ENCODE measurements at places on chromosomes 12 and 14. TPM values are rescaled to one million over a fixed set of nuclear protein-coding genes. Genes with fewer than 3 reads are reported as not detected.
A peak's percentile ranks its signal among the peaks of the same experiment; 100 is the strongest.

- no peak for DNase-seq
Measured at GRCh38 chr14:35374263-35374712, 30.3 kb downstream of the NFKBIA start.

- no peak for DNase-seq
Measured at GRCh38 chr12:121767525-121768016, 25.9 kb downstream of the RHOF start.

GRCh38 chr12:25307818-25308217, 57.1 kb upstream of the KRAS start:
- DNase-seq: no peak

DNA sequence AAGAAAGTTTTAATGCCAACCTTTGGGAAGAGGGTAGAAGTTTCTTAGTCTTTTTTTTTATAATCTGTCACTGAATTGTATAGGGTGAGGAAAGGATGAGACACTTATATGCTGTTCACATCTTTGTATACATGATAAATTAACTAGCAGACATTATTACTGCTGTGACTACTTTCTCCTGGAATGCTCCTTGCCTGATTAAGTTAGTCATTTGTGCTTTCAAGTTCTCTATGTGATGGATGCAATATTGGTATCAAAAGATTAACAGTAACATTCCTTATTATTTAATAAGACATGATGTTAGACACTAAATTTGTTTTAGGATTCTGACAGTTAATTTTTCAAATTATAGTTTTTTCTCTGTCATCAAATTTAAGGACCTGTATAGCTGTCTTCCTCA, 223.4 kb upstream of the GARIN2 start:
- DNase-seq: no peak

- DNase-seq: no peak
Measured at GRCh38 chr14:31336646-31337045, 83.7 kb downstream of the HEATR5A start.

- no peak for DNase-seq
Measured at GRCh38 chr12:98355322-98355721, 160.1 kb upstream of the TMPO start.

- no peak for DNase-seq
Measured at GRCh38 chr12:58961906-58962305, 41.6 kb upstream of the LRIG3 start.

- peak; percentile 70 for DNase-seq
Measured at GRCh38 chr12:112170376-112170775, 45.0 kb downstream of the TRAFD1 start.

GRCh38 chr14:66993512-66993911, 195.7 kb upstream of the GARIN2 start:
- DNase-seq: no peak

DNA sequence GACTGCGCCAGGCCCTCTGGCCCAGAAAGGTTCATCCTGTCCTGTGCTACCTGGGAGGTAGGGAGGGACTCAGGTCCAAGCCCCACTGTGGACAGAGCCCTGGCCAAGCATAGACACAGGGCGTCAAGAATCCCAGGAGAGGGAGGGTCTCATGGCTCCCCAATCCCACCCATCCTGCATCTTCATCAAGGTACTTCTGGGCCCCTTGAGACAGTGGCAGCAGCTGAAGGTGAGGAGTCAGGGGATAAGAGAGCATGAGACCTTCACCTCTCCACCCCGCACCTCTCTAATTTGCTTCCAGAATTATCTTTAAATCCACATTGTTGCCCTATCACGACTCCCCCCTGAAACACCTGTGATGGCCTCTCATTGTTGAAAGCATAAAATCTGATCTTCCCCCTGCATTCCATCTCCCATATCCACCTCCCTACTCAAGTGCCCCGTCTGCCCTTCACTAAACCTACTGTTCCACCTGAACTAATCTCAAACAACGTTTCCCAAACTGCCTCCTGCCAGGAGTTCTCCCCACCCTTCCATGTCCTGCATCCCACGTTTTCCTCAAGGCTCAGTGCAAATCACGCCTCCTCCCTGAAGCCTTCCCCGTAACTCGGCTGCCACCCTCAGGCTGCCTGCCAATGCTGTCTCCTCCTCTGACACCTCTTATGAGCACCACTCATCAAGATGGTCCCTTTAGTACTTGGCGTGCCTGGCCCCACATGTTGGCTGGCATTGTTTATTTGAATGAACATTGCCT, 27.1 kb downstream of the KRT18 start:
- DNase-seq: no peak

DNA sequence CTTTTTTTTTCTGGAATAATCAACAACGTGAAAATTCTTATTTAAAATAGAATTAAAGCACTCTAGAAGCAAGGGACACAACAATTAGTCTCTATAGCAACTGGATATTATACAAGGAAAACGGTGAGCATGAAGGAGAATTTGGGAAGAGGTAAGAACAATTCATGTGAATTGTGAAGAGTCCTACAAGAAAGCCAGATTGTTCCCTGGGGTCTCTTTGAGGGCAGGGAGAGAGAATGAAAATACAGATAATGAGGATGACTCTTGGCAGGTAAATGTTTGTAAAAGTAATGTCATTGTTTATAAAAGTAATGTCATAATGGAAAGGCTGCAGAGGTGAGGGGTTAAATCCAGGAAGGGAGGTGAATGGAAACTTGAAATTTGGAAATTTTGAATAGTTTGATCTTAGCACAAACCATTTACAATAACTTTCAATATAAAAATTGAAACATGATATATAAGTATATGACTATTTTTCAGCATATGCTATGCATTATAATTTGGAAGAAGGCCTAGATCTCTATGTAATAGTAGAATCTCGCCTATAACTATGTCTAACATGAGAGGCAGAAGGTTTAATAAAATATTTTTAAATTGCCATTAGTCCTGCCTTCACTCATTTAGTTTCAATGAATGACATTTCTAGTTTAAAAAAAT, 378.8 kb upstream of the DCN start:
- no peak for DNase-seq

DNA sequence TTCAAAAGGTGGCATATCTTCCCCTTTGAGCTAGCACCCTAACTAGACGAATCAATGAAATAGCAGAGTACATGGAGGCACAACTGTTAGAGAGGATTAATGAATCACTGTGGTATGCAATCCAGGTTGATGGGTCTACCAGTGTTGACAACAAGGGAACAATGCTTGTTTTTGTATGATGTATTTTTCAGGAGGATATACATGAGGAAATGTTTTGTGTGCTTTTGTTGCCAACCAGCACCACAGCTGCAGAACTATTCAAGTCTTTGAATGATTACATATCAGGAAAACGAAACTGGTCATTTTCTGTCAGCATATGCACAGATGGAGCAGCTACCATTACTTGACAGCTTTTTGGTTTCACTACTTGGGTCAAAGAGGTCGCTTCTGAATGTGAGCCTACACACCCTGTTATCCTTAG, 142.6 kb downstream of the GPHN start:
- DNase-seq: no peak

- DNase-seq: no peak
Measured at GRCh38 chr12:57626921-57627445, 6.0 kb downstream of the B4GALNT1 start.

DNA sequence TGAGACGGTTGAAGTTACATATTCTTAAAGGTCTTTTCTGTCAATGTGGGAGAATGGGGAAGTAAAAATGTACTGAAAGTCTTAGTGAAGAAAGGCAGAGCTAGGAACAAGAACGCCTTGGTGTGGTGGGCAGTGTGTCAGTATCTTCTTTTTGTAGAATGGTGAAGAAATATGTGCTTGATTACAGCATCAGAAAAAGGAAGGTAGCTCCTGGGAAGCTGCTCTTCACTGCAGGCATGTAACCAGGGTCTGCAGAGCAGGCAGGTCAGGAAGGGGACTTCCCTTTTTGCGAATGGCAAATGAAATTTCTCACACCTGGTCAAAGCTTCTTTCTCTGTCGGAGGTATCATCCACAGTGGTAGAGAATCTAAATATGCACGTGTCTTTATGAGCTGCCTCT, 226.2 kb downstream of the ADAMTS20 start:
- no peak for DNase-seq

- peak; percentile 93 for DNase-seq
Measured at GRCh38 chr12:104720339-104721038, 237.6 kb downstream of the SLC41A2 start.

GRCh38 chr12:79934281-79935020, 446 bp downstream of the PPP1R12A start:
- peak; percentile 83 for DNase-seq

DNA sequence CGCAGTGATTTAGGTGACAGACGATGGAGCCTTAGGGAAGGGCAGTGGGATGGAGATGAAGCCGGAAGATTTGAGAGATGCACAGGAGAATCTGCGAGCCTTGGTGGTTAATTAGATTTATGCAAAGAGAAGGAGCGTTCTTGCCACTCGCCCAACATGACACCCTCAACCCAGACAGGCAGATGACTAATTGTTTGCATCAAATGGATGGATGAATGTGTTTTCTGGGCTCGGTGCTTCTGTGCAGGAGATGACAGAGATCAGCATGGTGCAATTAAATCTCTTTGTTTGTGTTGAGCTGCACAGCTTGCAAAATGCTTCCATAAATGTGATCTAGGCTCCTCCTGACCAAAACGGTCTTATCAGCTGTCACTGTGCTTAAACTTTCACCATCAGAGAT, 202.3 kb upstream of the PRMT8 start:
- DNase-seq: no peak

DNA sequence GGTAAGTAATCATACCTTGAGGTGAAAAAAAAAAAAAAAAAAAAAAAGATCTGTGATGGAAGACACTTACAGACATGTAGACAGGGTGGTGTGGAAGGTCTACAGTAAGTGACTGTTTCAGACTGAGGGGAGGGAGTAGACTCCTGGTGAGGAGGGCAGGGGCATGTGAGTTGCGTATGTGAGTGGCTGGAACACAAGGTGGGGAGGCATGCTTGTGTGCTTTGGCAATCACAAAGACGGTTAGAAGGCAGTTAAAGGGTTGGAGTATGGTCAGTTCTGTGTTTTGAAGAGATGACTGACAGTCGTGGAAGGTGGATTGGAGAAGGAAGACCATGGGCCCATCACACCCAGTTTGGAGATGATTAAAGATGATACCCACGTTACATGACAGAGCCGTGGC, 65.2 kb downstream of the ETV6 start:
- no peak for DNase-seq

GRCh38 chr14:65287264-65288131, 125.0 kb upstream of the FUT8 start:
- DNase-seq: peak; percentile 89

DNA sequence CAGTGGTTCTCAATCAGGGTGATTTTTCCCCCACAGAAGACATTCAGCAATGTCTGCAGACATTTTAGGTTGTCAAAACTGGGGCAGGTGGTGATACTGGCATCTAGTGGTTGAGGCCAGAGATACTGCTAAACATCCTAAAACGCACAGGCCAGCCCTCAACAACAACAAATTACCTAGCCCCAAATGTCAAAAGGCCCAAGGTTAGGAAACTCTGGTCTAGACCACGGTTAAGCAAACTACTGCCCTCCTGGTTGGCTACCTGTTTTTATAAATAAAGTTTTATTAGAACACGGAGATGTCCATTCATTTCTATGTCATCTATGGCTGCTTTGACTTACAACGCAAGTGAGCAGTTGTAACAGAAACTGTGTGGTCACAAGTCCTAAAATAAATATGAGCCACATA, 186.7 kb downstream of the EFCAB11 start:
- DNase-seq: peak; percentile 89

- no peak for DNase-seq
Measured at GRCh38 chr12:108566452-108566851, 4.1 kb downstream of the ISCU start.

GRCh38 chr14:80902608-80903007, 38.9 kb downstream of the CEP128 start:
- no peak for DNase-seq

GRCh38 chr12:128250096-128250495, 16.9 kb upstream of the TMEM132C start:
- no peak for DNase-seq

The LRP1-AS gene
- not detected for total RNA-seq

The SPX gene
- total RNA-seq: 0.59 TPM

The OVCH1 gene
- total RNA-seq: not detected

The CPNE6 gene
- not detected for total RNA-seq

The CPSF2 gene
- 120 TPM for total RNA-seq

The ARPC3 gene
- 300 TPM for total RNA-seq

The ESRRB gene
- 0.09 TPM for total RNA-seq

The FRMD6 gene
- total RNA-seq: 5.5 TPM
